ENCODE measurements at places on chromosomes 13 and 19.

- DNase-seq, result no peak
Observed at GRCh38 chr19:2906631-2907195, 6.0 kb downstream of the ZNF57 start.

DNA sequence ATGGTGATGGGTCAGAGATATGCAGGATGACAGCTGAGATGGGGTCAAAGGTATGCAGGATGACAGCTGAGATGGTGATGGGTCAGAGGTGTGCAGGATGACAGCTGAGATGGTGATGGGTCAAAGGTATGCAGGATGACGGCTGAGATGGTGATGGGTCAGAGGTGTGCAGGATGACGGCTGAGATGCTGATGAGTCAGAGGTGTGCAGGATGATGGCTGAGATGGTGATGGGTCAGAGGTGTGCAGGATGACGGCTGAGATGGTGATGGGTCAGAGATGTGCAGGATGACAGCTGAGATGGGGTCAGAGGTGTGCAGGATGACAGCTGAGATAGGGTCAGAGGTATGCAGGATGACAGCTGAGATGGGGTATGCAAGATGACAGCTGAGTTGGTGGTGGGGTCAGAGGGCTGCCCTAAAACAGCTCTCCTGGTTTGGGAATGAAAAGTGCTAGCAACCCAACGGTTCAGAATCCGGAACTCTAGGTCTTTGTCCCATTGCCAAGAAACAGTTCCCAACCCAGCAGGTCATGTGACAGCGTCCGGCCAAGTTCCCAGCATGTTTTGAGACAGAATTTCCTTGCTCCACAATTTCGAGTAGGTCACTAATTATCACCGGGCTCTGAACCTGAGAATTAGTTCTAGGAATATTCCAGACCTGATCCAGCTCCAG lies 3.2 kb downstream of the SELENOW start:
- no peak for DNase-seq

DNA sequence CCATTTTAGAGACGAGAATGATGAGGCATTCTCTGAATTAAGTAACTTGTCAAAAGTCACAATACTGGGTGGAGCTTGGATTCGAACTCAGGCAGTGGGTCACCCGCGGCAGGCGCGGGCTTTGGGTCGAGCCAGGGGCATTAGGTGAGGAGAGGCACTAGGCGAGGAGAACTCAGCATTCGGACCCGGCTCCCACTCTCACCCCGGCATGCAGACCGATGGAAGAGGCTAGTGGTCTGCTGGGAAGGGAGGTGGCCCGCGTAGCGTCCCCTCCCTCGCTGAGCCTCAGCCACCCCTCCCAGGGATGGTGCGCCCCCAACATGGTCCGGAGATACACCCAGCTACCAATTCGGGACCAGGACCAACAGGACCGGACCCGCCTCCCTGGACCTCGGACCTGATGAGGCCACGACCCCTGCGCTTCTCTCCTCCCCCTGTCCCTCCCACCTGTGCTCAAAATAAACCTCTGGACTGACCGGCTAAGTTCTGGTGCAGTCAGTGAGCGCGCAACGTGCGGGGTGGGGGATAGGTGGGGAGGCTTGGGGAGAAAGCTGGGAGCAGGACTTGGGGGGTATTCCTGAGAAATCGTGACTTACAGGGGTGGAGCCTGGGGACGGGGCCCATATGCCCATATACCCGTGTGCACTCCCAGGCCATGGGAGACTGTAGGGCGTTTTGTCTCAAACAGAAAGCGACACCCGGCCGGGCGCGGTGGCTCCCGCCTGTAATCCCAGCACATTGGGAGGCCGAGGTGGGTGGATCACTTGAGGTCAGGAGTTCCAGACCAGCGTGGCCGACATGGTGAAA lies 1.3 kb upstream of the SNAPC2 start:
- no peak for DNase-seq

DNA sequence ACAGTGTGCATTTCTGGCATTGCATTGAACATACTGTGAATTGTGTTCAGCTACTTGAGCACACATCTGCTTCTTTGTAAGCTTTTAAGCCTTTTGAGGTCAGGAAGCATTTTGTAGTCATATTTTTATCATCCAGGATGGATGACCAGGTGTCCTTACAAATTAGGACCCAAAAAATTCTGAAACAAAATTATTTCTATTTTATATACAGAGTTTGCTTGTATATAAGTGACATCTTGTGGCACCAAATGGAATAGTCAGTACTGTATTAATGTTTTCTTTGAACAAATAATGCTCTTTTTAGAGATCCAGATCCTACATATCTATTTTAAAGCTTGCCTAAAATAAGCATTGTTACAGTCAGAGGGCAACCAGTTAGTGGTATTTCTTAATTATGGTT lies 9.5 kb upstream of the SUPT20H start:
- no peak for DNase-seq

GRCh38 chr19:15337202-15337601 lies 4.9 kb upstream of the BRD4 start:
- no peak for DNase-seq

DNA sequence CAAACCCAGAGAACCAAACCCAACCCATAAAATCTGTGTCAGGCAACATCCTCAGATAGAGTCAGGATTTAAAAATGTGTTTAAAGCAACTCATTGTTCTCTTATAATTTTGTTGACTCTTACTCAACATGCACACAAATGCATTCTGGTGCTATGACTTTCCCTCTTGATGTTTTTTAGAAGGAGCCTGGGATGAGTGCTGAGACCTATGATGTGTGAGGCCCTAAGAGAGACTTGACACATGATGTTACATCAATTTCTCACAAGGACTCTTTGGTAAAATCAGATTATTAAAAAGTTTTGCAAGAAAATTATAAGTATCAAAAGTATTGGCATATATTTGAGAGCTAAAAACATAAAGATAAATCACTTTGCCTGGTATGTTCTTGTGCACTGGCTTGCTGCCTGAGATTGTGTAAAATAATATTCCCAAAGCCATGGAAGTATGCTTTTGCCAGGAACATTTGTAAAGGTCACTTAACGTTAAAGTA lies 173.9 kb downstream of the DCLK1 start:
- no peak for DNase-seq

- no peak for DNase-seq
Observed at GRCh38 chr13:112907871-112908331, 61.1 kb upstream of the MCF2L start.

DNA sequence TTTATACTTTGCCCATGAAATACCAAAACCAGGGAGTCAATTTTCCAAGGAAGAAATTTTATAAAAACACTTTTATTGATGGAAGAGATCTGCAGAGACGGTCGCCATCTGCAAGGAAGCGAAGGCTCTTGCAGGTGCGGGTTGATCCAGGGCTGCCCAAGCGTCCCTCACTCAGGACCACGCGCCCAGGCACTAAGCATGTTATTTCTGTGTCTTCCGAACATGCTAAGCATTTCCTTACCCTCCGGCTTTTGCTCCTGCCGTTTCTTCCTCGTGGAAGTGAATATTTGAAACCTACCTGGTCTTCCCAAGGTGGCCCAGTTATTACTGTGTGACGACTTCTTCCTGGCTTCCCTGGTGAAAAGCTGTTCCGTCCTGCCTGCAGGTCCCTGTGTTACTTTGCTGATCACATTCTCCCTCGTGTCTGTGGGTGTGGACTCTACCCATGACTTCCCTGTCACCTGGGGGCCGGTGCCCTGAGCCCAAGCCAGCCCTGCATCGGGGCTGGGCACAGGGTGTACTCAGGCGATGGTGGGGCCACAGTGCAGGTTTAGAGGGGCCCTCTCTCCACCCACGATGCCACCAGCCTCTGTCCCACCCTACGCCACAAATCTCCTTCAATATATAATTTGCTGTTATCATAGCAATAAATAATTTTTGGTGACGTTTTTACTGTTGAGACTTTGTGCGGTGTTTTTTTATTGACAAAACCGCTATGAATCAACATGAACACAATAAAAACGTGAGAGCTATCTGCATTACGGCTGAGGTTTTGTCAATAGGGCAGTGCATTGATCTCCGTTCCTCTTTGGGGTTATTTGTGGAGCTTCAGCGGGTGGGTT lies 119.4 kb downstream of the URI1 start:
- no peak for DNase-seq

GRCh38 chr13:60798503-60798902 lies 401.5 kb downstream of the TDRD3 start:
- DNase-seq, result no peak
